Stimulated activated CD8-positive, alpha-beta memory T cell treated with anti-CD3 and anti-CD28 coated beads, Interleukin-12 subunit alpha, Interleukin-12 subunit beta, amount 100 ng/mL, for 4 hours (primary cell): ENCODE measurements at places on chromosomes 4 and X.

DNA sequence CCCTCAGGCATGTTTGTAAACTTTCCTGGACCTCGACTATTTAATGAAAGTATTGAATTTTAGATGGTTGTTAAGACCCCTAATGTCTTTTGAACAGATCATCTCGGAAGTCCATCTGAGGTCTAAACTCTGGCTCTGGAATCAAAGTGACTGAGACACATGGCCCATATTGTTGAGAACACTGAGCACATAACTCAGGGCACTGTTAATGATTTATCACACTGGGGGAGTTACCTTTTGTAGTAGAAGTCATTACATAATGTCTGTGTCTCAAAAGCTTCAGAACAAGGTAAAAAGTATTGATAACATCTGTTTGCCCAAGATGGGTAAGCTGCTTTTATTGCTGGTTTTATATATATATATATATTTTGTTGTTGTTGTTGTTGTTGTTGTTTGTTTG is 103.4 kb upstream of the HS3ST1 start:
- no peak for DNase-seq

DNA sequence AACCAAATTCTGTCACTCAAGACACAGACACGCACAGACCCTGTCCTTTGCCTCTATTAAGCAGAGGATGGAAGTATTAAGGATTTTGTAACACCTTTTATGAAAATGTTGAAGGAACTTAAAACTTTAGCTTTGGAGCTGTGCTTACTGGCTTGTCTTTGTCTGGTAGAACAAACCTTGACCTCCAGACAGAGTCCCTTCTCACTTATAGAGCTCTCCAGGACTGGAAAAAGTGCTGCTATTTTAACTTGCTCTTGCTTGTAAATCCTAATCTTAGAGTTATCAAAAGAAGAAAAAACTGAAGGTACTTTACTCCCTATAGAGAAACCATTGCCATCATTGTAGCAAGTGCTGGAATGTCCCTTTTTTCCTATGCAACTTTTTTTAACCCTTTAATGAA is 215.7 kb downstream of the GC start:
- DNase-seq: no peak

GRCh38 chr4:53974561-53974960 is 89.8 kb downstream of the CHIC2 start:
- no peak for DNase-seq

GRCh38 chr4:3262208-3263052 is 13.5 kb downstream of the MSANTD1 start:
- no peak for DNase-seq

GRCh38 chr4:3530663-3531254 is 1.5 kb downstream of the LRPAP1 start:
- DNase-seq: no peak

DNA sequence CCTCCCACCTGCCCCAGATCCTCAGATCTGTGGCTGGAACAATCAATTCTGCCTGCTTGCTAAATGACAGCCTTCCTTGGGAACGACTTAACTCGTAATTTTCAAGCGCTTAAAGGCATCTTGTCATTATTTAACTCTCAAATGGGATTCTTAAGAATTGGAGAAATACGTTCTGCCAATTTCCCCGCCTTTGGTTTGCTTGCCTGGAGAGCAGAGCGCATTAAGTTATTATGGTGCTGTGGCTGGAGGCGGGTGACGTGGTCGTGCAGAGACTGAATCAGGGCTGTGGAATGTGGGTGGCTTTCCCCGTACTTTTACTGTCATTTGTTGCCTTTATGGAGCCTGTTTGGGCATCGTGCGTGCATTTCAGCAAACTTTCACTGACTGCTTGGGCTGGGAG is 78.9 kb upstream of the PSAPL1 start:
- DNase-seq: no peak

- DNase-seq: peak; percentile 32
Measured at GRCh38 chr4:109816082-109816442, 500 bp downstream of the GAR1 start.

DNA sequence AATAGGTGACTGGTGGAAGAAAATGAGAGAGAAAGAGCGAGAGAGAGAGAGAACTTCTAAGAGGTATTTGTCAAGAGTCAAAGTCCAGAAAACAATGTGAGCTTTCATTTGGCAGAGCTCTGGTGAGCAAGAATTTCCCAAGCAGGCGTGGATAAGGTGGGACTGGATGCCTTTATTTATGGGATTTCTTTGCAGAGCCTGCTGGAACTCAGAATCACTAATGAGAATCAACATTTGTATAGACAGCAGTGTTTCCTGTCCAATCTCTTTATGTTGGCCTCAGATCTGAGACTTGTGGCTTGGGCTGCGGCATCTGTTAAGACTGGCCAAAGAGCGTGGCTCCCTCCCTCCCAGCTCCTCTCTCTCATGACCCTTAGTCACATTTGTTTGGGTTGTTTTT is 67.9 kb upstream of the TBL1X start:
- no peak for DNase-seq

DNA sequence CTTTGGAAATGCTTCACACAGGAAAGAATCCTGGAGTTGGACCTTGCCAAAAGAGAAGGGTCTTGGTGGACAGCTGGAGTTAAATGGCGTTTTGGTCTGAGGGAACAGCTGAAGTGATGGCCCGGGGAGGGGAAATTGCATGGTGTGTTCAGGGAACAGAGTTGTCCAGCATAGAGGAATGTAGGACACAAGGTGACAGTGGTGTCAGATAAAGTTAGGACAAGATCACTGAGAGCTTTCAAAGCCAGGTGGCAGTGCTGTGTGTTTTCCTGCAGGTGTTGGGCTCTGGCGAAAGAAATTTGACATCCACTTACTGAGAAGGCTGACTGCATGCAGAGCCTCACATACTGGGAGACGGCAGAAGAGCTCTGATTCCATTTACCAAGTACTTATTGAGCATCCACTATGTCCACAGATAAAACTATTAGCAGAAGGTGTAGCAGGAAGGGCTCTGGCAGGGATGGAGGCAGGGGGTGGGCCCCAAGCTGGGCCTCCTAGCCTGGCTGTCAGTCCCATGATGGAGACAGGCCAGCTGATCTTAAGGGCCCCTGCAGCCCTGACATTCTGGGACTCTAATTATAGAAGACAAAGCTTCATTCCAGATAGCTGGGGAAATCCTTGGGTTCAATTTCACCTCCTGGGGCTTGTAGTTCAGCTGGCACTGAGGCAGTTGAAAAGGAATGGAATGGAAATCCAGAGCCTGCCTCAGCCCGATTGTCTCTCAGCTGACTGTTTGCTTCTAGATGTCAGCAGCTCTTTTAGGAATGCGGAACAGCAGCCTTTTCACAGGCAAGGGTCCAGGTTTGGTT is 150.2 kb upstream of the MAMLD1 start:
- DNase-seq: no peak

- DNase-seq: peak; percentile 6
Measured at GRCh38 chrX:103845165-103845653, 13.2 kb upstream of the RAB9B start.

DNA sequence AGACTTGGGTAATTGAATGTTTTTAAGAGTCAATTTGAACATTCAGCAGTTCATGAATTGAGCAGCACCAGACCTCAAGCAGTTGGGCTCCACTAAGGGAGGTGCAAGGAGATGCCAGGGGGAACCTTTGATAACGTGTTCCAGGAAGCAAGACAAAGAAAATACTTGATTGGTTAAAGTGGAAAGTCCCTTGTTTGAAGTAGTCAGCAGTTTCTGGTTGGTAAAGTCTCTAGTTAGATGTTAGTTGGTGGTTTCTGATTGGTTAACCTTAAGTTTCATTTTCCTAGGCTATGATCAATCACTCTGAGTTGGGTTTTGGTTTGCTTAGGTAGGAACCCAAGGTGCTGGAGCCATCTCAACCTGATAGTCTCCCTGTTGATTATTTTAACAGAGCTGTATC is 4.0 kb downstream of the HERC6 start:
- DNase-seq: no peak

GRCh38 chrX:4935846-4936245 is 1222.4 kb upstream of the PRKX start:
- DNase-seq: no peak

GRCh38 chrX:118164138-118164537 is 47.5 kb upstream of the KLHL13 start:
- no peak for DNase-seq

DNA sequence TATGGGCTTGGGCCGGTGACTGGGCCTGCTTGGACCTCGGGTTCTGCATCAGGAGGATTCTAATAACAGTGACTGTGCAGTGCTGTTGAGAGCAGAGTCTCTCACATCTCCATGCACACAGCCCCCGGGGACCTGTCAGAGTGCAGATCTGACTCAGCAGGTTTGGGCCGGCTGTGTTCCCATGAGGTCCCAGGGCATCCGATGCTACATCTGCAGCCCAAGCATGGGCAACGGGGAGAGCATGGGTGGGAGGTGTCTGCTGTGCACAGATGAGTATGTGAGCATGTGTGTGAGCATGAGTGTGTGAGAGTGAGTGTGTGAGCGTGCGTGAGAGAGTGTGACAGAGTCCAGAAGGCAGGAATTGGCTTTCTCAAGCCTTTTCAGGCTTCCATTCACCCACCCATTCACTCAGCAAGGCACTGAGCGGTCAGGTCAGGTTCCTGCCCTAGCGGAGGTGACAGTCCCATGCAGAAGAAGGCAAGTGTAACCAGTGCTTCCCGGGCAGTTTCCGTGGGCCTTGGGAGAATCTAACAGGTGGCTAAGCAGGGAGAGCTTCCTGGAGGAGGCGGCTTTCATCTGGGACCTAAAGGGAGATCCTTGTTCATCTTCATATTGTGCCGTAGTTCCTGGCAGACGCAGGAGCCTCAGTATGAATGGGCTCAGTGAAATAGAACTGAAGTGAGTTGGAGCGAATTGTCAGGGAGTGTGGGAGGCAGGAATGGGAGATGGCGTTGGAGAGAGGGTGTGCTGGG is 62.6 kb downstream of the SORCS2 start:
- DNase-seq: no peak
